ENCODE measurements at places on chromosomes 4 and X. TPM values are rescaled to one million over a fixed set of nuclear protein-coding genes. Genes with fewer than 3 reads are reported as not detected.

Gene WDR17
- total RNA-seq = 1.6 TPM

Gene ARMCX4
- 4.1 TPM for total RNA-seq

Gene KIAA1210
- total RNA-seq = not detected

Gene GLOD5
- 4.0 TPM for total RNA-seq

Gene ATP6AP2
- total RNA-seq = 81.9 TPM

Gene GAB3
- total RNA-seq = 1.4 TPM

Gene COL25A1
- not detected for total RNA-seq

Gene WNK3
- 0.24 TPM for total RNA-seq

Gene ASB5
- total RNA-seq = 1.7 TPM

Gene UGT2B15
- total RNA-seq = 50.8 TPM

Gene GCNA
- 0.99 TPM for total RNA-seq

Gene ITIH6
- total RNA-seq = not detected

Gene FGD1
- 4.9 TPM for total RNA-seq

Gene HHIP
- 4.2 TPM for total RNA-seq

Gene ANOS1
- 0.52 TPM for total RNA-seq

Gene ALAS2
- total RNA-seq = 0.74 TPM

Gene PNMA6A
- total RNA-seq = 0.17 TPM

Gene SHROOM4
- 2.2 TPM for total RNA-seq

Gene TGIF2LX
- not detected for total RNA-seq

Gene TEX11
- total RNA-seq = 0.94 TPM

Gene VCX
- total RNA-seq = not detected

Gene SNCA
- 1.2 TPM for total RNA-seq

Gene PLAC8
- total RNA-seq = 246 TPM

Gene MAGEB2
- total RNA-seq = not detected

Gene SLC10A7
- total RNA-seq = 17.4 TPM

Gene USP17L13
- total RNA-seq = not detected

Gene DACH2
- not detected for total RNA-seq

Gene C4orf51
- not detected for total RNA-seq

Gene EREG
- total RNA-seq = 3.5 TPM

Gene SERPINA7
- total RNA-seq = not detected

Gene SGMS2
- total RNA-seq = 49.1 TPM

Gene SH3RF1
- total RNA-seq = 77.1 TPM

Gene MAGEA9B
- total RNA-seq = not detected

Gene CT83
- not detected for total RNA-seq

Gene AWAT2
- not detected for total RNA-seq

Gene FAT4
- total RNA-seq = 4.3 TPM

Gene INPP4B
- 14.1 TPM for total RNA-seq

Gene NLGN4X
- total RNA-seq = 0.89 TPM

Gene AREG
- total RNA-seq = 13.4 TPM

Gene TLR3
- total RNA-seq = 48.6 TPM

Gene APEX2
- total RNA-seq = 22.0 TPM

Gene MAGEC1
- total RNA-seq = not detected

Gene YY2
- total RNA-seq = 1.5 TPM

Gene TENM3
- 0.32 TPM for total RNA-seq

Gene MAGEA1
- not detected for total RNA-seq

Gene SSX4
- not detected for total RNA-seq

Gene UCP1
- total RNA-seq = not detected

Gene AIFM1
- 85.2 TPM for total RNA-seq

Gene NPNT
- 39.1 TPM for total RNA-seq

Gene PAK3
- 0.25 TPM for total RNA-seq

Gene MAGEC3
- total RNA-seq = not detected

Gene CLDN2
- total RNA-seq = 0.58 TPM

Gene F11
- 0.48 TPM for total RNA-seq

Gene RNF128
- total RNA-seq = 41.5 TPM

Gene STATH
- not detected for total RNA-seq

All from colonic mucosa (tissue), 4 donors.